ENCODE measurements at places on chromosomes 5 and 9. TPM values are rescaled to one million over a fixed set of nuclear protein-coding genes. Genes with fewer than 3 reads are reported as not detected.

DNA sequence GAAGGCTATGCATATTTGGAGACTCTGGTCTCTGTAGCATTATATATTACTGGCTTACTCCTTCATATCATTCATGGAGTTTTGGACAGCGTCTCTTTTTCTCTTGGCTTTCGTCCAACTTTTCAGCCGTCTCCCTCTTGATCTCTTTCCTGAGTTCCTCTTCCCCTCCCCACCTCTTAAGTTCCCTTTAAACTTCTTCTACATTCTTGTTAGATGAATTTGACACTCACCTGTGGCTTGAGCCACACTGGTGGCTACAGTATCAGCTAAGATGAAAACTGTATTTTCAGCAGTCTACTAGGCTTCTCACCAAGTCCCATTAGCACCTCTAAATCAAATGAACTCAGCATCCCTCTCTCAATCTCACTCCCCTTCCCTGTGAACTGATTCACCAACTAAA is 128.1 kb downstream of the STARD4 start:
- DNase-seq, result no peak

Gene GFI1B
- 0.26 TPM for total RNA-seq

DNA sequence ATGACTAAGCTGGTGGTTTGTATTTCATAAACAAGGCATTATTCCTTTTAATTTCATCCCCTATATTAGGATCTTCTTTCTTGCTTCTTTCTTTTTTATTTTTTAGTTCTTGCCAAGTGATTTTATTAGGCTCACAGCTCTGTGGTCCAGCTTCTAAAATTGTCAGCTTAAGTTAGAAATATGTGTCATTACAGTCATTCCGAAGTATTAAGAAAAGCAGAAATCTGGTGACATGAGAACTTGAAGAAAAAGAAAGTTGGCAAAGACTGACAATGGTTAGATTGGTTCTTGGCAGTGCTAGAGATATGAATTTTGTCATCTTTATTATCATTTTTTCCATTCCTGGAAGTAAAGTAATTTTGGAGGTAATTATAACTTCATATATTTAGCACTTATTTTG is 166.5 kb upstream of the PRR16 start:
- DNase-seq, result no peak

DNA sequence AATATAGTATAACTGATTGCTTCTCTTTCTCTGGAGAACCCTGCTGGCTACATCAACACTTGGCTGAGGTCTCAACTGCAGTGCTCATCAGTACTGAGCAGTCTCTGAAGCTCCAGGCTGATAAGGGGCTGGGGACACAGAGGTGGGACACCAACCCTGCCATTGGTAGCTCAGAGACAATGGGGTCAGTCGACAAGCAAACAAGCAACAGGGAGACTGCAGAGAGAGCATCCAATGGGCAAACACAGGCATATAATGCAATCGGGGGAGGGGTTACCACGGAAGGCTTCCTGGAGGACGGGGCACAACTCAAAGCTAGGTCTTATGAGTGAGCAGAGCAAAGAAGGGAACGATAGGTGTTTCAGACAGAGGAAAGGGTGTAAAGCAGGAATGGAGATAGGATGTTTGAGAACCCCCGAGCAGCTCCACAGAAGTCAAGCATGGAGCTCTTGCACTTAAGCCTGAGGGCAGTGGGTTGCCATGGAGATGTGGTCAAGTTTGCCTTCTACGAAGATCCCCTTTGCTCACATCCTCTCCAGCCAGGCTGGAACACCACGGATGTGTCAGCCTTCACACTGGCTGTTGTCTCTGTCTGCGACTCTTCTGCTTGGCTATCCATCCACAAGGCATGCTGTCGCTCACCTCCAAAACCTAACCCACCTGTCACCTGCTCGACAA is 21.5 kb upstream of the AKNA start:
- DNase-seq, result no peak

Gene SLC25A2
- 0.69 TPM for total RNA-seq

All from urinary bladder (tissue), 4 donors.